ENCODE measurements at places on chromosomes 16 and 17.

DNA sequence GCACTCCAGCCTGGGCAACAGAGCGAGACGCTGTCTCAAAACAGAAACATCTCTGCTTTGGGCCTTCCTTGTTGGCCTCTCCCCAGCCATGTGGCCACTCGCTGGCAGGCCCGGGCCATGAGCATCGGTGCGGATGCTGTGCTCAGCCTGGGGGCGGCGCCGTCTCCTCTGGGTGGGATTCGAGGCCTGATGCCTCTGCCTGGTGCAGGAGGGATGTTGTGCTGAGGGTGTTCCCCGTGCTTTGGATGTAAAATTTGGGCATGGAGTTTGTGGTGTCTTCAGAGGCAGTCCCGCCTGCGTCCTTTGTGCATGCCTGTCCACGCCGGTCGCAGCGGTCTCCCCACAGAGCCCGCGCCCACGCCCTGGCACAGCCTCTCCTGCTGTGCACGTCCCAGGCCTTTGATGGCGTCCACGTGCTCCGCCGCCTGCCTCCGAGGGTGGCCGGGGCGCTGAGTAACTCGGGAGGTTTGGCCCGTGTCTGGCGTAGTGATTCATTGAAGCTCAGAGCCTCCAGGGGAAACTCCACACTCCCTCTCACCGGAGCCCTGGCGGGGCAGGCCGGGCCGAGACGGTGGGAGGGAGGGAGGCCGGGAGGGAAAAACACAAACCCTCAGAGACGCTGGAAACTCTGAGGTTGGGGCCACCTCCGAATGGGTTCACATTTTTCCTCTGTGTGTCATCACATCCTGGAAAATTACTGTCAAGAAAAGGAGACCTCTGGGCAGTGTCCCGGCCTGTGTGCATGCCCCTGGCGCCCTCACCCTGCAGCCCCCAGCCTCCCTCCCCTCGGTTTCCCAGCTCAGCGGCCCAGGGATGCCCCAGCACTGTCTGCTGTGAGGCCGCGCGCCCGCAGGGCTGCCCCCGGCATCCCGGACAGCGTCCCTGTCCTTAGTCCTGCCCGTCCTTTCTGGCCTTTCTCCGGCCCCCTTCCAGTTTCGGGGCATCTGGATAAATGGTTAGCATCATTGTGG lies 19.0 kb downstream of the CENPX start:
- DNase-seq: peak; percentile 47

DNA sequence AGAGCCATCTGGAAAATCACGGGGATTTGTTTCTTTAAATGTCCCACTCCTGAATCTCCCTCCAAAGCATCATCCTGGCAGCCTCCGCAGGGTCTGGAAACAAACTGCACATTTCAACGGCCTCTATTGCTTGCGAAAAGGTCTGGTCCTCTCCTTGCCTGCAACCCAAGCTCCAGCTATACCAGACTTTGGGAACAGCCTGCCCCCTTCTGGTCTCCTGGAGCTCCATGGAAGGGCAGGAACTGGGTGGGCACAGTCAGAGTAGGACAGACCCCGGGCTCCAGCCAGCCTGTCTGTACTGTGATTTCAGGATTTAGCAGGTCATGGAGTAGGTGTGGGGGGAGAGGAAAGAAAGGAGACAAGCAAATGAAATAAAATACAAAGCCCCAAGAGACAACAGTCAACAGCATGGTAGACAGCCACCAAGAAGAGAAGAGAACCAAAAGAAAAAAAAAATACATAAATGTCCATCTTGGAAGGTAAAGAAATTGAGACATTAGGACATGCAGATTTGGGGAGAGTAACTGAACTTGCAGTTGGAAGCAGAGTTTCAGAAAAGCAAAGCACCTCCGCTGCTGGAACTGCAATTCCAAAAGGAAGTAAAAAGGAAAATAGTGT lies 2.7 kb downstream of the XYLT1 start:
- DNase-seq: peak; percentile 52

DNA sequence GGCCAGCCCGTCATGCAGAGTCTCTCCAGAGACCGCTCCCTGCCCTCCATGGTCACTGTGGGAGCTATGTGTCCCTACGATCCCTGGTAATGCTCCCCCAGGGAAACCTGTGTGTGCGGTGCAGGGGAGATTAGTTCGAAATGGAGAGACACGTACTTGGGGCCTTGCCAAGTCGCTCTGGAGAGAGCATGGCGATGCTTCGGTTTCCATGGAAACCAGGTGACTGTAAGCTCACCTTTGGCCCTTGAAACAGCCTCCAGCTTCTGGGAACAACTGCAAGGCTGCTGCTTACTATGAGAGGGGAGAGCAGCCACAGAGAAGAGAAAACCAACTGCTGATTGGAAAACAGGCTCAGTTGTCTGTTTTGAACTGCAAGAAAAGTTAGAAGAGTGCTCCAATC lies 879.7 kb upstream of the EEF2KMT start:
- DNase-seq: no peak

GRCh38 chr17:76493505-76494167 lies 7.6 kb downstream of the RHBDF2 start:
- peak; percentile 20 for DNase-seq

DNA sequence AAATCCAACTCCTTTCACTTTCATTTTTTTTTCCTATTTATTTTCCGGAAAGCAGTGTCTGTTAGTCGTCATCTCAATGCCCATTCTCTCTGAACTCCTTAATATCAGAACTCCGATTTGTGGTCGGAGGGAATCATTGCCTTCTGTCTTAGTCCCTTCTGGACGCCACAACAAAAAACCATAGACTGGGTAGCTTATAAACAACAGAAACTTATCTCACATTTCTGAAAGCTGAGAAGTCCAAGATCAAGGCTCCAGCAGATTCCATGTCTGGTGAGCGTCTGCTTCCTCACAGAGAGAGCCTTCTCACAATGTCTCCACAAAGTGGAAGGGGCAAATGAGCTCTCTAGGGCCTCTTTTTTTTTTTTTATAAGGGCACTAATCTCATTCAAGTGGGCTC lies 296.6 kb upstream of the CDH11 start:
- no peak for DNase-seq

DNA sequence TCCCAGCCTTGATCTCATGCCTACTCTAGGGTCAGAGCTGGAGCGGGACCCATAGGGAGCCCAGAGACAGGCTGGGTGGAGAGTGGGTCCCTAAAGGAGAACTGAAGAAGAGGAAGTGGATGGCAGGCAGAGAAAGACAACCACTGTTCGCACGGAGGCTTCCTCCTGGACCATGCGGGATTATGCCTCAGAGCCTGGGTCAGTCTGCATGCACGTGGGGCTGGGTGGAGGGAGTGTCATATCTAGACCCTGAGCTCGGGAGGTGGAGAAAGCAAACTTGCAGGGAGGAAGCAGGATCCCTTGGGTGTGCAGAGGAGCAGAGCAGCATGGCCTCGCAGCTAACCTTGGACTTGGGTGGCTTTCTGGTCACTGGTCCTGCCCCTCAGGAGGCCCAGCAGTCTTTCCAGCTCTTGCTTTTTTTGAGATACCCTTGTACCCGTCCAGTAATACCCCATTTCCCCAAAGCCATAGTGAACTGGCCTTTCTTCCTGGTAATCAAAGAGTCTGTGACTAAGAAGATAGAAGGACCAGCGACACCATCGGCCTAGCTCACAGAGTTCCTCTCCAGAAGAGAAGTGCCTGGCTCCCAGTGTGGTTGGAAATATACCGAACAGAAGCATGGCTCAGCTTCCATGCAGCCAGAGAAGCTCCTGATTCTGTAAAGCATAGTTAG lies 344.2 kb downstream of the CPPED1 start:
- DNase-seq: peak; percentile 11

DNA sequence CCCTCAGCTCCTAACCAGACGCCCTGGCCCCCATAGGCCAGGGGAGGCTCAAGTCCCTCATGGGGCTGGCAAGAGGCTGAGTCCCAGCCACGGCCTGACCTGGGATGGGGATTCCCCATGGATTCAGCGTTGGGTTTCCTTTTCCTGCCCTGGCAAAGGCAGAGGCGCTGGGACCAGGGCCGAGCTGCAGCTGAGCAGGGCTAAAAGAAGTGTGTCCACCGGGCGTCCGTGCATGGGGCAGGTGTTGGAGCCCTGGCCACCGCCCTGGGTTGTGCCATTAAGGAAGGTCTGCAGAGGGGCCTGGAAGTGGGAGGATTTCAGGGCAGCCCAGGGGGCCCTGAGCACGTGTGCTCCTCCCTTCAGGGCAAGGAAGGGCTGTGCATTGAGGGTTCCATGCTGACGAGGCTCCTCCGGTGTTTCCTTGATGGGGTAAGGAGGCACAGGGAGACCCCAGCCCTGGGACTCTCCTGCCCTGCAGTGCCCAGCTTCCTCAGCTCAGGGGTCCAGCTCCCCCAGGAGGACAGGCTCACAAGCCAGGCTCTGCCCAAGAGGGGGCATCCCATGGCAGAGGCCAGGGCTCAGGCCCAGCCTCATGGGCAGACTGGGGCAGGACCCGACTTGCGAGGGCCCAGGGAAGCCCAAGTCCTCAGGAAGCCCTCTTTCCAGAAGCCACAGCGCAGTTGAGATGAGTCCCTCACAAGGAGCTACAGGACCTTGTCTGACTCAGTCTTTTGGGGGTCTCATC lies 10.1 kb downstream of the TBC1D26 start:
- no peak for DNase-seq

DNA sequence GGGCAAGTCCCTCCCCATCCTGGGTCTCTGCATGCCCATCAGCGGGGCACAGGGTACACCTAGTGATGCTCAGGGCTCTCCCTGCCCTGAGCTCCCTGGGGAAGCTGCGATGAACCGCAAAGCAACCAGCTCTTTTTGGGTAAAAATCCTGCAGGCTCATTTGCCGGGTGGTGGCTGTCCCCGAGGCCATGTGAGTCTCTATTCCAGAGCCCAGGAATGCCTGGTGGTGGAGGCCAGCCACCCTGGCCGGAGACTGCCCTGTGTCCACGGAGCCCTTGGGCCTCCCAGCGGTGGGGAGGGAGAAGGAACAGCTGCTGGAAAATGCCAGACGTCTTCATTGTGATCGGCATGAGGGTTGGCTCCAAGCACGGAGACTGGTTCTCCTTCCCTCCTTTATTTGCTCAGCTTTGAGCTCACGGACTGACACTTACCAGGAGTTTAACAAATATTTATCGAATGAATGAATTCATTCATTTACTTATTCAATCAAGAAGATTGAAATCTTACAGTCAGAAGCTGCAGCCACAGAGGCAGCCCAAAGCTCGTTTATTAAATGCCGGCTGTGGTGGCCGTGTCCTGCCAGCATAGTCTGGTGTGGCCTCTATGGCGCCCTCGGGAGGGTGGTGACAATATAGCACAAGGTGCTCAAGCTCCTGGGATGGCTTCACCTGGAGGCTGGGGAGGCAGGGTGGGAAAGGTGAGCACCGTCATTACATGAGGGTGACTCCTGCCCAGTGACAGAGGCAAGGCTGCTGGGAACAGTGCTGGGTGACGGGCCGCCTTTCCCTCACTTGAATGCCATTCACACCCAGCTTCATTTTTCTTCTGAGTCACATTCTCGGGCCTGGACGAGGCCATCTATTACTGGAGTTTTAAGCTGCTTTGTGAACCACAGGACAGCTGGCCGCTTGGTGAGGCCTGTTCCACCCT lies 31.1 kb upstream of the JPH3 start:
- peak; percentile 51 for DNase-seq

GRCh38 chr17:40415390-40415789 lies 2.3 kb downstream of the TOP2A start:
- no peak for DNase-seq

- peak; percentile 67 for DNase-seq
These were observed 1.9 kb downstream of the MNT start for GRCh38 chr17:2398655-2399571.

GRCh38 chr17:9825641-9826150 lies at the start of gene GLP2R:
GLP2R (plus strand) TSS chr17:9825924; CDS start chr17:9826064, 140 bp downstream.
- DNase-seq: no peak

GRCh38 chr16:4780235-4780634 lies 7.9 kb downstream of the SEPTIN12 start:
- no peak for DNase-seq

- peak; percentile 50 for DNase-seq
These were observed 6.9 kb downstream of the IGFBP4 start for GRCh38 chr17:40450175-40450574.

DNA sequence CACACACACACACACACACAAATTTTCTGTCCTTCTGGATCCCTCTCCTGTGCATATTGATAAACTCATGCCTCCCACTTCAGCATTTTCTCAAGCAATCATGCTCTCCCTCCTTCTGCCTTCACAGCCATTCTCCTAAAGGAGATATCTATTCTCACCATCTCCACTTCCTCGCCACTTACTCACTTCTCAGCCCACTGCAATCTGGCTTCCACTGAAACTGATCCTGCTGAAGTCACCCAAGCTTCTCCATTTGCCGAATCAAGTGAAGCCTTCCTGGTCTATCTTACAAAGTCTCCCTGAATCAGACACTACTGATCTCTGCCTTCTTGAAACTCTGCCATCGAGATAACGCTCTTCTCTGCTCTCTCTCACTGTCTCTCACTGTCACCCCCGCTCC lies 54.0 kb upstream of the GNAO1 start:
- DNase-seq: no peak

DNA sequence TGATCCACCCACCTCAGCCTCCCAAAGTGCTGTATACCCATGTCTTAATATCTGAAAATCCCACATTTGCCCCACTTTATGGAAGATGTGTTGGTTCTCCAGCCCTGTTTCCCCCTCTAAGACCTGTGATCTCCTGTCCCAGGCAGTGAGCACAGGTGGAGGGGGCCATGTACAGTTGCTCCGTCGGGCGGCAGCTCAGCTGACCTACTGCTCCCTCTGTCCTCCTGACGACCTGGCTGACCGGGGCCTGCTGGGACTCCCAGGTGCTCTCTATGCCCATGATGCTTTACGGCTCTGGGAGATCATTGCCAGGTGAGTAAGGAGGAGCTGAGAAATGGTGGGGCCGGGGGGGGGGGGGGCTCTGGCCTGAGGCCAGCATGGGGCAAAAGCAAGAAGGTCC lies 6.7 kb upstream of the RNASEK start:
- no peak for DNase-seq

DNA sequence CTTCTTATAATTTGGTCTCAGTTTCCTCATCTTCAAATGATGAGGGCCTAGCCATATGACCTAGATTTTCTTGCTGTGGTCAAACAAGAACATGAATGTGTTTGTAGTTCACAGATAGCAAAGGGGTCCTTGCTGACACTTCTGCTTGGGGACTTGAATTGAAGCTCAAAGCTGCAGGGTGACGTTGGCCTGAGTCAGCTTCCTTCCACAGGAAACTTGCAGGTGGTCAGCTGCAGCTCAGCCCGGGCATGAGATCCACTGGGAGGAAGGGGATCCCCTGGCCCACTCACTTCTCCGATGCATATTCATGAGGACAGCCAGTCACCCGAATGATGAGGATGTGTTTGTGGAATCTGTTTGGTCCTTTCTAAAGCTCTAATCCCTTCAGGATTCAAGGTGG lies 42.6 kb upstream of the AXIN2 start:
- DNase-seq: no peak

GRCh38 chr16:47627721-47628120 lies 166.6 kb downstream of the PHKB start:
- no peak for DNase-seq

GRCh38 chr16:11446566-11447119 lies 101.4 kb downstream of the RMI2 start:
- no peak for DNase-seq

- DNase-seq: peak; percentile 42
These were observed 732 bp downstream of the TNRC6A start for GRCh38 chr16:24729951-24730815.

GRCh38 chr16:15782573-15783365 lies 74.1 kb downstream of the MYH11 start:
- DNase-seq: no peak

GRCh38 chr16:79276501-79276900 lies 324.0 kb downstream of the MAF start:
- no peak for DNase-seq

- DNase-seq: no peak
These were observed 5.9 kb downstream of the LITAFD start for GRCh38 chr16:8887952-8888560.

All from activated CD4-positive, alpha-beta T cell treated with anti-CD3 and anti-CD28 coated beads for 48 hours (primary cell).